Effector CD4-positive, alpha-beta T cell (primary cell): ENCODE measurements at places on chromosomes 1 and 21.

DNA sequence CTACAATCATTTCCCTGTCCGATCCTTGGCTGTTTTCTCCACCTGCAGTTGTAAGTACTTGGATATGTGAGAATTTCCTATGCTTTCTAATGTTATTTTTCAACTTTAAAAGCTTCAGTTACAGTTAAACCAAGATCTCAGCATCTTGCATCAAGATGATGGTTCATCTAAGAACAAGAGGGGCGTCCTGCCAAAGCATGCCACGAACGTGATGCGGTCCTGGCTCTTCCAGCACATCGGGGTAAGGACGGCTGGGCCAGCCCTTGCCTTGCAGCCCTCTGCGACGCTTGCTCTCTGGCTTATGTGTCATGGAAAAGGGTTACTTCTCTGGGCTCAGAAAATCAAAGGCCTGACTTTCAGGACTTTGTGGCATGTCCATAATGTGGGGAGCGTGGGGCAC, 46.8 kb downstream of the PKNOX1 start:
- no peak for DNase-seq

GRCh38 chr1:34792868-34793727, at the start of gene GJA4:
GJA4 (plus strand) TSS chr1:34792999; CDS start chr1:34794214, 1,215 bp downstream.
- DNase-seq = no peak

- DNase-seq = no peak
Measured at GRCh38 chr1:47325528-47325927, 8.1 kb upstream of the CMPK1 start.

DNA sequence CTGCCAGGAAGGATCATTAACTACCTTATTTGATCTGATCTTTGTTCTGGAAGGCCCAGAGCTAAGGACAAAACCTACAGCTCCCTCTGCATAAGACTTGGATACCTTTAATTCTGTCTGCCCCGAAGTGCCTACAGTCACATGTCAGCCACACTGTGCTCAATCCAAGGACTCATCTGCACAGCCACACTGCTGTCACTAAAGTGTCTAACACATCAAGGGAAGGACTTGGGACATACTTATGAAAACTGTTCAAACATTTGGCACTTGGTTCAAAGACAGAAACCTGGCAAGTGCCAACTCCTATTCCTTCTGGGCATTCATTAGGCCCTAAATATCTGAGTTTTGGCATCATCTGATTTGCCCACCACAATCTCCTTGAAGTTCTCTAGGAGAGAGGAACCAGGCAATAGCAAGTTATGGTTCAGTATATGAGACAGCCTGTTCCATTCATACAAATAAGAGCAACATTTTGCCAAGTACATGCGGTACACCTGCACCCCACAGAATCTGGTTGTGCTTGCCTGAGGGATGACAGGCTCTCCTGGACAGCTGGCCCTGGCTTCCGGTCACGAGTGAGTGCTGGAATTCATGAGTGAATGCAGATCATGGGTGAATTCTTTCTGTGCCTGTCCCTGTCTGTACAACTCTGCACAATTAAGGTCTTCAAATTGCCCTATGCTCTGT, 105.9 kb downstream of the KCNK1 start:
- DNase-seq = no peak

- no peak for DNase-seq
Measured at GRCh38 chr1:89556726-89557444, 32.3 kb downstream of the LRRC8B start.

GRCh38 chr1:49424782-49425181, 599.0 kb downstream of the AGBL4 start:
- no peak for DNase-seq

GRCh38 chr1:204075890-204076846, 3.3 kb downstream of the SOX13 start:
- no peak for DNase-seq

DNA sequence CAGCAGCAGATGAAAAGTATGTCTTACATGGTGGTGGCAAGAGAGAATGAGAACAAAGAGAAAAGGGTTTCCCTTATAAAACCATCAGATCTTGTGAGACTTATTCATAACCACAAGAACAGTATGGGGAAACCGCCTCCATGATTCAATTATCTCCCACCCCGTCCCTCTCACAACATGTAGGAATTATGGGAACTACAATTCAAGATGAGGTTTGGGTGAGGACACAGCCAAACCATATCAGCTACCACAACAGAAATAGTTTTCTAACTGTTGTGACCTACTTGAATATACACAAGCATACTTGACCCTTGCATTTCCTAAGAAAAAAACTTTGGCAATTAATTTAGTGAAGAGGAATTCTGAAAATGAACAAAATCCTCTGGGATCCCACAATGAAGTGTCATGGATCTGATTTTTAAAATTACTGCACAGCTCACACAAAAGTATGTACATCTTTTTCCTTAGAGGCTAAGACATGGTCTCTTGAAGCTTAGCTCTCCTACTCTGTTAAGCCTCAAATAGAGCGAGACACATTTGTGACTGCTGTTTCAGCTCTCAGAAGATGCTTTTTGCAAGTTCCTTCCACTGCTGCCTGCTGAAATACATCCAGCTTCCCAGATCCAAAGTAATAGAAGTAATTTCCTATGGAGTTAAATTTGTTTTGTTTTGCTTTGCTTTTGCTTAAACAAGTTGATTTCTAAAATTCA, 265.8 kb downstream of the DPYD start:
- no peak for DNase-seq

DNA sequence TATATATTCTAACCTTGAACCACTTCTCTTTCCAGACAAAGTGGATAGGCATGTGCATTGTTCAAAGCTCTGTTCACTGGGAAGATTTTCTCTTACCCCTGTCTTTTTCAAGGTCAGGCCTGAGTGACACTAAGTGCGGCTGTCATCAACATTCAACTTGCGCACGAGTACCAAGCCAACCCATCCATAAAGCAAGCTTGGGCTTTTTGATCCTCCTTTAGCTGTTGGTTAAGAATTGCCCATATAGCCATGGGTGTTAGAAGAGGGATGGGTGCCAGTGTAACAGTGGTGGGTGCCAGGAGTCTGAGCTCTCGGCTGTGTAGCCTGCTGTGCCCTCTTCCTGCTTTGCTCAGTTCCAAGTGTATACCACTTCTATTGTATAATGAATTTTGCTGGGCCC, 136.1 kb downstream of the GLUL start:
- no peak for DNase-seq

DNA sequence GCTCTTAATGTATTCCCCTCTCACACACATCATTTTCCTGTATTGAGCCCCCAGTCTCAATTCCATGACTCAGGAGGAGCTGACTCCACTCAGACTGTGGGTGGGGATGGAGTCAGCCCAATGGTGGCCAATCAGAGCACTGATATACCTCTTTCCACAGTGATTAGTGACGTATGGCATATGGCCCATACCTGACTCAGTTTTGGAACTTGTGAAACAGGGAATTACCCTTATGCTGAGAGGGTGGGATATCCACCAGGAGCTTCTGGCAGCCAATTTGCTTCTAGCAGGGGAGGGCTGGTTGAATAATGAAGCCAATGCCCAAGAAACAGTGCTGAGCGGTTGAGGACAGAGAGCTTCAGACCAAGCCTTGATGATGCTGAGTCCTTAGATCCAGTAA, 86.4 kb upstream of the SPATA6 start:
- no peak for DNase-seq

- no peak for DNase-seq
Measured at GRCh38 chr1:28135371-28136168, 40.9 kb downstream of the PTAFR start.

DNA sequence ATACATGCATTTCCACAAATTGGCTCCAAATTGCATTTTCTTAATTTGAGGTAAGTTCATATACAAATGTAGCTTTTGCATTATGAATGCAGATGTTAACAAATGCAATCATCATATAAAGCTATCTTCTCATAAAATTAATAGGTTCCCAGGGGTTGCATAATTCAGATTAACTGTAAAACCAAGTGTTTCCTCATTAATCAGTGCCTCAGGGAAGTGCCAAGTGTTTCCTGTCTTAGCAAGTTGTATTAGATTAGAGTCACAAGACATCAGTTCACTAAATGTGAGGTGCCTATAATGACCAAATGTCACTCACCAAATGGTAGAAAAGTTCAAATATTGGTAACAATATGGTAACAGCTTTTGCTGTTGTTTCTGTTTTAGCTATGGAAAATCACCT, 140.8 kb downstream of the PTGER3 start:
- no peak for DNase-seq

- no peak for DNase-seq
Measured at GRCh38 chr1:18735224-18735997, 104.8 kb downstream of the PAX7 start.

GRCh38 chr1:165257969-165258459, 98.5 kb downstream of the LMX1A start:
- DNase-seq = peak; percentile 4

GRCh38 chr1:116769104-116769452, 14.8 kb downstream of the CD2 start:
- DNase-seq = no peak

DNA sequence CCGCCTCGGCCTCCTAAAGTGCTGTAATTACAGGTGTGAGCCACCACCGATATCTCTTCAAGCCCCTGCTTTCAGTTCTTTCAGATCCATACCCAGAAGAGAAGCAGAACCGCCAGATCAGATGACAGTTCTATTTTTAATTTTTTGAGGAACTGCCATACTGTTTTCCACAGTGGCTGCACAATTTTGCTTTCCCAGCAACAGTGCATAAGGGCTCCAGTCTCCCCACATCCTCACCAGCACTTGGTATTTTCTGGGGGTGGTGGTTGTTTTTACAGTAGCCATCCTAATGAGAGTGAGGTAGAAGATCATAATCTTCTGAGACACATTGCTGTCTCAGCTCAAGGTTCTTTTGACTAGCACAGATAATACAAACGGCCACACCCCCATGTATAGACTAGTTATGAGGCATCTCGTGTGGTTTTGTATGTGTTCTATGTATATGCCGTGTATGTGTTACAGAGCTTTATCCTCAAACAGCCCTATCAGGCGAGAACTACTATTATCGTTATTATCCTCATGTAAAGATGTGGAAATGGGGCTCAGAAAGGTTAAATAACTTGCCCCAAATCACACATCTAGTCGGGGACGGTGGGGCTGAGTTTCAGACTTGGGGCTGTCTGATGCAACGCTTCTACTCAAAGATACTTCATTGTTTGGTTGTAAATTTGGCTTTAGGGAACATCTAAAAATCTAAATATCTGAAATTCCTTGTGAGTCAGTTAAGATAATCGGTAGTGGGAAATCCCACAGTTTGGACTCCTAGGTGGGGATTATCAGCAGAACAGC, 12.0 kb downstream of the FHAD1 start:
- no peak for DNase-seq

DNA sequence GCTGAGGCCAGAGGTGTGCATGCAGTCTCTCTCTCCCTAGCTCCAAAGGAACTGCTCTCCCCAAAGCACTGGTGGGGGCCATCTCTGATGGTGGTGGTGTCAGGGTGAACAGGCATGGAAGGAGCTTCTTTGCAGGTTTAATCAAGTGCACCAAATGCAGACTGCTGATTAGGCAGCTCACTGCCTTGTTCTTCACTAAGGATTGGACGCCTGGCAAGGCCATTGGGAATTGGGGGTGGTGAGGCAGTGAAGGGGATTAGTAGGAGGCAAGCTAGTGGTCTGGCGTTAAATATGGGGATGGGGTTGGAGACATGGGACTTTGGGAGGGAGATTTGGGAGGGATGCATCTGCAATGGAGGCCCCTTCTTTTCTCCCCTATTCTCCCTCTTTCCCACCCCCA, 1.5 kb downstream of the CACNA1E start:
- DNase-seq = no peak

GRCh38 chr1:235511470-235512240, 7.4 kb upstream of the B3GALNT2 start:
- no peak for DNase-seq

DNA sequence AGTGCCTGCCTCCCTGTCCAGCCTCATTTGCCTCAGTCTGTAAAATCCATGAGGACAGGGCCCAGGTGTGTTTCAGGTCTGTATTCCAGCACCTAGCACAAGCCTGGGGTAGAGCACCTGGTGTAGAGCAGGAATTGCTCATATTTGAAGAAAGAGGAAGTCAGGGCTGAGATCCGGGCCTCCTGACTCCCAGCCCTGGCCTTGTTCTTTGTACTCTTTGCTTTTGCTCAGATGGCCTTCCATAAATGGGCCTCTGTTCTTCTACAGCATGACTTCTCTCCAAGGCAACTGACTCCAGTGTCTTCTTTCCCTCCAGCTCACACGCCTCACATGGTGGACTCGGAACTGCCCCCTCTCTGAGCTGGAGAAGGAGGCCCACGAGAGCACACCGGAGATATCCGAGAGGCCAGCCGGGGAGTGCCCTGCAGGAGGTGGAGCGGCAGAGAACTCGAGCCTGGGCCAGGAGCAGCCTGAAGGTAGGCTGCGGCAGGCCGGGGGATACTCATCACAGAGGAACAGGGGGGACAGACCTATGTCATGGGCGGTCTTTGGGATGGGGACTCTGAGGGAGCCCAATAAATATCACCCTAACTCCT, 19.7 kb downstream of the SLC5A9 start:
- no peak for DNase-seq

DNA sequence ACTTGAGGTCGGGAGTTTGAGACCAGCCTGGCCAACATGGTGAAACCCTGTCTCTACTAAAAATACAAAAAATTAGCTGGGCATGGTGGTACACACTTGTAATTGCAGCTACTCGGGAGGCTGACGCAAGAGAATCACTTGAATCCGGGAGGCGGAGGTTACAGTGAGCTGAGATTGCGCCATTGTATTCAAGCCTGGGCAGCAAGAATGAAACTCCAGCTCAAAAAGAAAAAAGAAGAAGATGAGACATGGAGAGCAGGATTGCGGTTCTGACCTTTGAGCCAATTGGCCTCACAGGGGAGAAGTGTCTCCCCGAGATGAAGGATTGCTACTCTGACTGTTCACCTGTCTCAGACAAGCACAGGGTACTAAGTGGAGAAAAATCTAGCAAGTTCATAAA, 6.6 kb downstream of the SCCPDH start:
- DNase-seq = no peak

GRCh38 chr21:14265023-14265422, 49.1 kb downstream of the RBM11 start:
- DNase-seq = no peak

GRCh38 chr1:81238129-81238528, 562.6 kb upstream of the ADGRL2 start:
- DNase-seq = no peak

- DNase-seq = no peak
Measured at GRCh38 chr1:37755951-37756560, 8.9 kb downstream of the EPHA10 start.

DNA sequence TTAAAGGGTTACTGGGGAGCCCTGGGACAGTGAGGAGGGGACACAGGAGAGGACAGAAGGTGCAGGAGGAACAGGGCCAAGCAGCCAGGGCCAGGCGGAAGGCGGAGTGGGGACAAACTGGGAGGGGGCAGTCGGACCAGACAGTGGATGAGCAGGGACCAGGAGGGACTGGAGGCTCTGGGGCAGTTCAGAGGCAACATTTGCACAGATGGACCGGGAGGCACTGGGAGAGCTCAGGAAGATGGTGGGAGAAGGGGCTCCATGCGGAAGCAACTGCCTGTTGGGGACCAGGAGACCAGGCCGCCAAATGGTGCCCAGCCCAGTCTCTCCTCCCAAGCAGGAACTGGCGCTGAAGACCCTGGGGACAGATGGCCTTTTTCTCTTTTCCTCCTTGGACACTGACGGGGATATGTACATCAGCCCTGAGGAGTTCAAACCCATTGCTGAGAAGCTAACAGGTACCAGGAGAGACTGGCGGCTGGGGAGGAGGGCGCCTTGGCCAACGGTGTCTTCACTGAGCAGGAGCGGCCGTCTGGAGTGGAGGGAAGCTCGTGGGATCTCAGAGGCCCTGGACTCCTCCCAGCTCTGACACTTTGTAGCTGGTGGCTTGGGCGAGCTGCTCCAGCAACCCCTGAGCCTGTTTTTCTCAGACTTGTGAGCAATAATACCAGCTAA, 847 bp downstream of the SELENON start:
- DNase-seq = no peak
